ENCODE measurements at places on chromosomes 13 and 19.

DNA sequence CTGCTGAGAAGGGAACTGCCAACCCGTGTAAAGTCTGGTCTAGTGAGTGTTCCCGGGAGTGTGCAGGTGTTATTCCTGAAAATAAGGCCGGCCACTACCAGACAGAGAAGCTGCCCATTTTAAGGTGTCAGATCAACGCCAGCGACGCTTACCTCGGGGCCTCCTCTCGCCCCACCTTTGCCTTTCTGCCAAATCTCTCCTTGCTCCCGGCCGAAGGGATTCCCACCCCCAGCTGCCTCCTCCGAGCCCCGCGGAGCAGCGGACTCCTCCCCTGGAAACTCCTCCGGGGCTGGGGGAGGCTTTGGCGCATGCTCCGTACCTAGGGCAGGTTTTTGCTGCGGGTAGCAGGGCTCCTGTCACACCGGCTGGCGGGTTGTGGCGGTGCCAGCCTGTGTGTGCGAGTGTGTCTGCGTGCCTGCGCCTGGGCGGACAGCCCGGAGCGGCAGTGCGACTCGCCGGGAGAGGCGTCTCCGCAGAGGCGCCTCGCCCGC is at the start of gene HS6ST3:
Gene HS6ST3 (plus strand): TSS at position 359 of the 491 bp plus-strand sequence.
- no peak for DNase-seq

- no peak for DNase-seq
Measured at GRCh38 chr19:41442473-41443355, at the start of gene ERICH4. Gene ERICH4 (plus strand): TSS chr19:41443156. CDS start chr19:41443170, 14 bp downstream.

DNA sequence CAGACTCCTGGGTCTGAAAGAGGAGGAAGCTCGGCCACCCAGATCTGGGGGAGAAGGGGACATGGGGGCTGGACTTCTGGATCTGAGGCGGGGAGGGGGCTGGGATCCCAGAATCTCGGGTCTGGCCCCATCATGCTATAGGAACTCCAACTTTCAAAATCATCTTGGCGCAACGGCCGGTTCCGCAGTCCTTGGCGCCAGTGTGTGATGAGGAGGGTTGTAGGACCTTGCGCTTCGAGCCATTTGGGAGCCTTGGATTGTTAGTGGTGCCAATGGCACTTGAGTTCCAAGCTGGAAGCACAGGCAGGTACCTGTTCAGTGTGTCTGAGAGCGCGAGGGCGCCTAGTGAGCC is 324 bp downstream of the RUVBL2 start:
- DNase-seq = peak; percentile 37

DNA sequence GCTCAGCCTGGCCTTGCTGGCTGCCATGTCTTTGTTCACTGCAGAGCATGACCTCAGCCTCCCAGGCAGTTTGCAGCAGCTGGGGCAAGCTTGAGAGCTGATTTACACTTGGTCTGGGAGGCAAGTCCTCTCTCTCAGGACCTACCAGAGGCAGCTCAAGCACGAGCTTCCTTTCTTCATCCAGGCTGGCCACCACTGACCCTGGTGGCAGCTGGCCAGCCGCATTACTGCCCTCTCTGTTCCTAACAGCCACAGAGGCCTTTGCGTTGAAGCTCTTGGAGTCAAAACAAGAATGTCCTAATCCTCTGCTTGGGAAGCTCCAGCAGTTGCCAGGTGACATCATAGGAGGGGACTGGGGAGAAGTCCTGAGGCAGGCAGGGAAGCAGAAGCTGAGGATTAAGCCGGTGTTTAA is 85.7 kb downstream of the NUFIP1 start:
- DNase-seq = peak; percentile 35

DNA sequence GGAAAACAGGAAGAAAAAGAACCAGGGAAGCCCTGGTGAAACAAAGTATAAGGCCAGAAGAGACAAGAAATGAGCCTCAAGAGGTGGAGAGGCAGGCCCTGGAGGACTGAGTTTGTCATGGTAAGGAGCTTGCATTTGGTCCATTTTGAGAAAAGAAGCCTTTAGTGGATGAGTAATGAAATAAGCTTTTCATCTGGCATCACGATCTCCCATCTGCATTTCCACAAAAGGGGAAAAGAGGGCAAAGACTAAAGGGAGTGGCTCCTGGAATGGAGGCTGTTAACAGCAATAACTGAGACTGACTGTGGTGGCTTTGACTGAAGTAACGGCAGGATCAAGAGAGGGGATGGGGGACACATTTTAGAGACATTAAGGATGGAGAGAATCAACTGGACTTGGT is 148.8 kb upstream of the NBEA start:
- no peak for DNase-seq

- DNase-seq = no peak
Measured at GRCh38 chr13:51816604-51817249, 12.8 kb upstream of the DHRS12 start.

DNA sequence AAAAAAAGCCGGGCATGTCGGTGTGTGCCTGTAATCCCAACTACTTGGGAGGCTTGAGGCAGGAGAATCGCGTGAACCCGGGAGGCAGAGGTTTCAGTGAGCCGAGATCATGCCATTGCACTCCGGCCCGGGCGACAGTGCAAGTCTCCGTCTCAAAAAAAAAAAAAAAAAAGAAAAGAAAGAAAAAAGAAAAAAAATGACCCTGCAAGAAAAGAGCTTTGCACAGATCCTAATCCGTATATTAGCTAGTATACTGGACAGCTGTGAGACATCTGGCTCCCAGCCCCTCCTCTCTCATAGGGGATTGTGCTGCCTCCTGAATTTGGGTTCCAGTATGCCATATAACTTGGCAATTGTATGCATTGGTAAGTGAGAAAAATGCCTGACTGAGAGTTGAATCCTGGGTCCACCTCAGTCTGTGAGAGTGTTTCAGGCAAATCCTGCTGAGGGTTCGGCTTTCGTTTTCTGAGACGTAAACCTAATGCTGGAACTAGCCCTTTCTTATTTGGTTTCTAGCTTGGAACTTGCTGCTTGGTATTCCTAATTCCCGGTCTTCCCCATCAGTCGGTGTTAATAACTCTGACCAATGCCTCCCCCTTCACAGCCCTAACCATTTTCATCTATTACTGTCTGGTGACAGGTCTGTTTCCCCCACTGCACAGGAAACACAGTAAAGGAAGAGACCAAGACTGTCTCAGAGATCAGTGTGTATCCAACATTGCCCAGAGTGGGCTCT is 1.3 kb upstream of the AKT2 start:
- no peak for DNase-seq

DNA sequence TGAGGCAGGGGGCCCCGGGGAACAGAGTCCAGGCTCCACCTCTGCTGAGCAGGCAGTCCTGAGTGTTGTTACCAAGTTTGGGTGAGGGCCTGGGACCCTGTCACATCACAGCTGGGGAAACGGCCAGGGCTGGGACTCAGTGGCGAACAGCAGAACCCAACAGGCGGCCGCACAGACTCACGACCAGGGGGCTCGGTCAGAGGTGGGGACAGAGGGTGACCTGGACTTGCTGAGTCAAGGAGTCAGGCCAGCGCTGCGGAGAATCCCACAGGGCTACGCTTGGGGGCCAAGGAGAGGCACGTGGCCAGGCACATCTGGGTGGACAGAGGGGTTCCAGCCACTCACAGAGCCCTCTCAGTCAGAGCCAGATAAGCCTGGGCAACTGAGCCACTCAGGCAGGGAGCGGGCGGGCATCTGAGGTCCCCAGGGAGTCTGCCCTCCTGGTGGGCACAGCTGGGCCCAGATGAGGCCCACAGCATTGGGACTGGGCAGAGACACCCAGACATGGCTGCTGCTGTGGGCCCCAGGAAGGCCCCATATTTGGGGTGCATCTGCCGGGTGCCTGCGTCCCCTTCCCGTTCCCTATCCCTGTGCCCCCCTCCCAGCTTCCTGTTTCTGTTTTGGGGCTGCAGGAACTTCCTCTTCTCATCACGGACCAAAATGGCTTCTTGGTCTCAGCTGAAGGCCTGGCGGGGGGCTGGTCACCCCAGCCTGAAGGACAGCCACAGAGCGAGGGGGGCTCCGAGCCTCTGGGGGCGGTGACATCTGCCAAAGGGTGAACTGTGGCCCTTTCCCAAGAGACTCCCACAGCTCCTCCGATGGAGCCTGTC is 34.0 kb downstream of the CEBPA start:
- DNase-seq = peak; percentile 46

GRCh38 chr19:58170860-58171259 is 12.0 kb upstream of the ZNF274 start:
- no peak for DNase-seq

GRCh38 chr13:63492604-63493003 is 2077.0 kb upstream of the PCDH20 start:
- no peak for DNase-seq

GRCh38 chr13:110097013-110097412 is 209.9 kb downstream of the COL4A1 start:
- no peak for DNase-seq

GRCh38 chr19:39293394-39293793 is 2.8 kb upstream of the IFNL1 start:
- DNase-seq = no peak

DNA sequence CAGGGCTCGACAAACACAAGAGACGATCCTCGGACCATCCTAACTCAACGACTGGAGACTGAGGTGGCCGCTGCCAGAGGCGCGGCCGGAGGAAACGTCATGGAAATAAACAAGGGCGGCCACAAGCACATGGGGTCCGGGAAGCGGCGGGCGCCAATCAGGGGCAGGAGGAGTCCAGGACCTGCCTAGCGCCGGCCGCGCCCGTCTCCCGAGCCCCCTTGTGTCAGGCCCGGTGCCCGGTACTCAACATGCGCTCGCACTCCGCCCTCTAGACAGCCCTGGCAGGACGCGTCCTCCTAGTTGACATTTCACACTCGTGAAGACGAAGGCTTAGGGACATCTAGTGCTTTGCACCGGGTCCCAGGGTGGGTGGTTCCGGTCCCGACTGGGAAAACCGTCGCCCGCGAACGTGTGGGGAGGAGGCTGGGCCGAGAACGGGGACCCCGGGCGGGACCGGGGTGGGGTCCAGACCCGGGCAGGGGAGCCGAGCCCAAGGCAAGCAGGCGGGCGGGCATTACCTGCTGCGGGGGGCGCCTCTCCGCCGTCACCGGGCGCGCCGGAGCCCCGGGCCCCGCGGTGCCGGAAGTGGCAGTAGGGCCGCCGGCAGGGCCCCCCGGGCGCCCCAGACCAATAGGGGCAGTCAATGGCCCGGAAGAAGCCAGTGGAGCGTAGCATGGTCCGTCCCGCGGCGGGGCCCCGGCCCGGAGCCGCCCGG is 442 bp downstream of the REXO1 start:
- no peak for DNase-seq

GRCh38 chr13:25692099-25692498 is 320.3 kb downstream of the ATP8A2 start:
- DNase-seq = no peak

Data from pons (tissue), 1 donor.